Melanocyte of skin (primary cell): ENCODE measurements at places on chromosomes 16 and 17. TPM values are rescaled to one million over a fixed set of nuclear protein-coding genes. Genes with fewer than 3 reads are reported as not detected.

RPRML gene
- not detected in 2 replicates for total RNA-seq

HOXB13 gene
- 0.62 and 11.7 TPM in 2 replicates for total RNA-seq

BAIAP3 gene
- under 0.01 TPM in 1 of 2 replicates, not detected in the other for total RNA-seq

COIL gene
- 8.6 and 13.8 TPM in 2 replicates for total RNA-seq

GNGT2 gene
- not detected in 2 replicates for total RNA-seq

USP43 gene
- 0.93 and 1.3 TPM in 2 replicates for total RNA-seq

HSBP1 gene
- 27.5 and 56.3 TPM in 2 replicates for total RNA-seq

GPRC5B gene
- total RNA-seq = 7.6 and 10.3 TPM in 2 replicates

NOD2 gene
- total RNA-seq = 0.73 and 1.4 TPM in 2 replicates

MYOCD gene
- total RNA-seq = not detected in 2 replicates

NPIPA2 gene
- total RNA-seq = 2.2 TPM in 1 of 2 replicates, not detected in the other

KRTAP1-4 gene
- total RNA-seq = not detected in 2 replicates

TERB1 gene
- total RNA-seq = under 0.01 and 0.46 TPM in 2 replicates

CD300LB gene
- total RNA-seq = not detected in 2 replicates

ZFP3 gene
- total RNA-seq = 1.7 and 1.8 TPM in 2 replicates

PNMT gene
- total RNA-seq = not detected in 2 replicates

KCNH6 gene
- not detected in 2 replicates for total RNA-seq

SKAP1 gene
- total RNA-seq = not detected in 2 replicates

GNG13 gene
- total RNA-seq = not detected in 2 replicates

CCL16 gene
- not detected in 2 replicates for total RNA-seq

CACNG4 gene
- not detected in 2 replicates for total RNA-seq

ADORA2B gene
- 8.3 and 14.9 TPM in 2 replicates for total RNA-seq

CPHXL2 gene
- total RNA-seq = not detected in 2 replicates

SLX1A gene
- 25.4 and 28.6 TPM in 2 replicates for total RNA-seq

KRT36 gene
- total RNA-seq = not detected in 2 replicates

SLC5A11 gene
- under 0.01 and 0.15 TPM in 2 replicates for total RNA-seq
